Fibroblast of upper back skin (primary cell): ENCODE measurements at places on chromosomes 1 and 21.

DNA sequence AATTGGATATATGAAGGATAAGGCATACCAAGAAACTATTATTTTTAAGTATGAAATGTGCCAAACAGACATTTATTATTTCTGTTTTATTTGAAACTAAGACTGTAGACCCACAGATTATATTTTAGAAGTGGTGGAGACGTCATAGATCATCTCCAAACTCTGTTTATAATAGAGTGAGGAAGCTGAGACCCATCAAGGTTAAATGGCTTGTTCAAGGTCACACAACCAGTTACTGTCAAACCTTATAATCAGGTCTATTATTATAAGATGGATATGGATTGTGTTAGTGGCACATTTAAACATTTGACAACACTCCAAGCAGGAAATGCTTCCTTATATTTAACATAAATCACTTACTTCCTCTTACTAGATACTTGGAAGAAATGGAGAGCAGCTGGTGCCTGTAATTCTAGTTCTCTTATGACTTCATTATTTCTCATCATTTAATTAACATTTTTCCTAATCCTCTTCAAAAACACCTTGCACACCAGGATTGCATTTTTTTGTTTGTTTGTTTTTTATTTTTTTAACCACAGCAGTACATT, 117.0 kb downstream of the NEK7 start:
- no peak for DNase-seq

- DNase-seq, result no peak
Observed at GRCh38 chr21:23534850-23535249, 2072.4 kb downstream of the MRPL39 start.

DNA sequence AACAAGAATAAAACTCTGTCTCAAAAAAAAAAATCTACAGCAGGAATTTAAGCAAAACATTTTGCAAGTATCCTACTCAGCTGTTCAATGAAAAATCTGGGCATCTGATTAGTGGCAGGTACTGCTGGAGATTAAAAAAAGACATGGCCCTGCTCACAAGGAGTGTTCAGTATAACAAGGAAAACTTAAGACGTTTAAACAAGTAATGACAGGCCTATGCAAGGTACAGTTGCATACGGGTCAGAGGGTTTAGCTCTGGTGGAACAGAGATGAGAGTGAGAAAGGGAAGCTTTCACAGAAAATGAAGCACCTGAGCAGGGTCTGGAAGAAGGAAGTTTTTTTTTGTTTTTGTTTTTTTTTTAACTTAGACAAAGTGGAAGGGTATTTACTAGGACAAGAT, 23.0 kb downstream of the SNRNP40 start:
- DNase-seq, result no peak

DNA sequence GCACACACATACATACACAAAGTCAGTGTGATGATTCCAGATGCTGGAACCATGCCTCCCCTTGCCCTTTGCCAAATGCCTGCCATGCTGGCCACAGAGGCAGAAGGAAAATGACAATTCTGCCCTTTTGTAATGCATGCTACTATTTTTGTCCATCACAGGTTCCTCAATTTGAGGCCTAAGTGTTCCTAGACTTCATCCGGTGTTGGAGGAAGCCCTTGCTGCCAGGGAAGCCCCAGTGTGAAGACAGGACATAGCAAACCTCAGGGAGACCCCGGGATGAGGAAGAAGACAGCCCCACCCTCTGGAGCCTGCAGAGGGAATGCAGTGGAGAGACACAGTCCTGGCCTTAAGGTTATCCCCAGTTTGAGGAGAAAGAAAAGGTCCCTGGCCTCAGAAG, 14.4 kb downstream of the PRR9 start:
- no peak for DNase-seq

- no peak for DNase-seq
Observed at GRCh38 chr1:245172829-245173228, 18.0 kb downstream of the KIF26B start.

GRCh38 chr1:42368096-42368795, 12.3 kb upstream of the RIMKLA start:
- DNase-seq, result no peak

GRCh38 chr1:9371391-9371935, 78.8 kb downstream of the SPSB1 start:
- DNase-seq, result peak; percentile 97

DNA sequence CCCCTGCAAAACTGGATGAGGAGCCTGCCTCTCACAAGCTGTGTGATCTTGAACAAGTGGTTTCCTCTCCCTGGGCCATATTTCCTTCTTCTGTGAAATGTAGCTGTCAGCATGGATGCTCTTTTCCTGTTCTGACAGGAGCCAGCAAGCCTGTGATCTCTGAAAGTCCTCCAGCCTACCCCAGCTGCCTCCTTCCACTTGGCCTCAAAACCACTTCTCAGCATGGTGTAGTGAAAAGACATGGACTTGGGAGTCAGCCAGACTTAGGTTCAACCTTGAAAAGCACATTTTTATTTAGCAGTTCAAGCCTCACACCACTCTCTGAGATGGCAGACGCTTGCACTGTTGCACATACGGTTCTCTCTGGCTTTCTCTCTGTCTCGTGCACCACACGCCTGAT, 292.9 kb upstream of the DUSP10 start:
- DNase-seq, result peak; percentile 80

DNA sequence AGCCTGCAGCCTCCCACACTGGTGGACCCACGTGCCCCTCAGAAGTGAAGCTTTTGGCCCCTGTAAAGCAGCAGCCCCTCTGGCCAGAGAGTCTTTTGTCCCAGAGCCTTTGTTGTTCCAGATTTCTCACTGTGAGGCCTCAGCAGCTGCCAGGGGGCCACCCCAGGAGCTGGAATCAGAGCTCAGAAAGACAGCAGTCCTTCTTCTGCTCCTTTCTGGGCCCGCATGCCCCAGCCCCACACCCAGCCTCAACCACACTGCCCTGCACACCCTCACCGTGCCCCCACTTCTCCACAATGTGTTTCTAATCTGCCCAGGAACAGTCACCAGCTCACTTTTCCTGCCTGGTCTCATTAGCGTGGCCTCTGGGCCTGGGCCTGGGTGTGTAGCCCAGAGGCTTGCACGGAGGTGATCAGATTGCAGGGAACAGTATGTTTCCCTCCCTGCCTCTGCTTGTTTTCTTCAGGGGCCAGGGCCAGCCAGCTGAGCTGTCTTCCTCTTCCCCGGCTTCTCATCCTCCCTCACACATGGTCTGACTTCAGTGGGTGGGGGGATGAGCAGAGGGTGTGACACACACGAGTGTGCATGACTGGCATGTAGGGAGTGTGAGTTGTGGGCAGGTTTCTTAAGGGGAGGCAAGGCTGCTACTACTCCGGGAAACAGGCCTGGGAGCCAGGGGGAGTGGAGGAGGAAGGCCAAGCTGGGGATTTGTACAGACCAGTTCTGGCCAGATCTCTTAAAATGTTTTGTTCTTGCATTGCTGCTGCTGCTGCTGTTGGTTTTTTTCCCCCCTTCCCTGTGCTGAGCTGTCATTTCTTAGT, 82.5 kb upstream of the ZNF648 start:
- DNase-seq, result peak; percentile 90

DNA sequence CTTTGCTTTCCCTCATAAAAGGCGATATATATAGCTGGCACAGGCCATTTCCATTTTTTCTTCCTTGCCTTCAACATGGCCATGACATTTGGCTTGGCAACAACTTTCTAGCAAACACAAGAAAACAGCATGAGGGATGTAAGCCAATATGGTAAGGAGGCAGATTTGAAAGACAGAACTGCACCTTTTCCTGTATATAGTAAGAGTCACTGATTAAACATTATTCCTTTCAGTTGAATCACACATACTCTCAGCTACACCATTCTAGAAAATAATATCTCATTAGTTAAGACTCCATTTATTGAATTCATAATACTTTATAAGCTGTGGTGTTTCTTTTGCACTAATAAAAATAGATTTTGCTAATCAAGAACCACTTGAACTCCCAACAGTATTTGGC, 9.5 kb downstream of the SIKE1 start:
- DNase-seq, result no peak

DNA sequence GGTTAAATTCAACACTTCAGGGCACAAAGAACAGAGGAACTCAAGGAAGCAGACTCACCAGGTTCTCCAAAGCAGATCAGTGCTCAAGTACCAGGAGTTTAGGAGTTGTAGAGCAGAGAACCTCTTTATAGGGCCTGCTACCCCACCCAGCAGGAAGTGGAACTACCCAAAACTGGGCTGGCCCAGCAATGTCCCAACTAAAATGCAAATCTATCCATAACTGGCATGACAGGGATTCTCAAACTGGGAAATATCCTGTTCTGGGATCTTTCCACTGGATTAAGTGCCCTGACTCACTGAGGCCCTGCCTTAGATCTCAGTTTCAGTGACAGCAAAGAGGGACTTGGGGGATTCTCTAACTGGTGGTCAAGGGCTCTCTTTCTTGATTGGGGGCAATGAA, at the start of gene SPRR2E:
SPRR2E (minus strand) TSS at position 101 of the 400 bp plus-strand sequence. CDS start 775 bp downstream, outside the sequence.
- no peak for DNase-seq
